ENCODE measurements at places on chromosomes 13 and 19.

DNA sequence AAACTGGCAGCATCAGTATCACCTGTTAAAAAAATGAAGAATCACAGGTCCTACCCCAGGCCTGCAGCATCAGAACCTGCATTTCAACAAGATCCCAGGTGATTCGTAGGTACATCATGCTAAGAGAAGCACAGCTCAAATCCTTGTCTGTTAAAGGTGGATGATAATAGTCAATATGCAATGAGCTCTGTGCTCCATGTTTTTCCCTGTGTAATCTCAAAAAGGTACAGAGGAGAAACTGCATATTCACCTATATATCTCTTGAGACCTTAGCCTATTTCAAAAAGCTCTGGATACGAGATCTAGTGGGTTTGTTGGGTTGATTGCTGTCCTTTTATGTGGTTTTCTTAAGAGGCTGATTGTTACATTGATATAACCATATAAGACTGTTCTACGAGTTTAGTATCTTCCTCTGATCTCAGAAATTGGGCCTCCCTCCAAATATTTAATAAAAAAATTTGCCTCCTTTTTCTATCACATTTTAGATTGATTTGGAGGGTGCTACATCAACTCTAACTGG, 148.9 kb downstream of the DCT start:
- H3K4me1 ChIP-seq, result peaks cover 24% of the 10 kb centered on the region
- DNase-seq, result no peak
- no peaks in the 10 kb centered on the region for H3K36me3 ChIP-seq
- peaks cover 3% of the 10 kb centered on the region for H3K27me3 ChIP-seq

DNA sequence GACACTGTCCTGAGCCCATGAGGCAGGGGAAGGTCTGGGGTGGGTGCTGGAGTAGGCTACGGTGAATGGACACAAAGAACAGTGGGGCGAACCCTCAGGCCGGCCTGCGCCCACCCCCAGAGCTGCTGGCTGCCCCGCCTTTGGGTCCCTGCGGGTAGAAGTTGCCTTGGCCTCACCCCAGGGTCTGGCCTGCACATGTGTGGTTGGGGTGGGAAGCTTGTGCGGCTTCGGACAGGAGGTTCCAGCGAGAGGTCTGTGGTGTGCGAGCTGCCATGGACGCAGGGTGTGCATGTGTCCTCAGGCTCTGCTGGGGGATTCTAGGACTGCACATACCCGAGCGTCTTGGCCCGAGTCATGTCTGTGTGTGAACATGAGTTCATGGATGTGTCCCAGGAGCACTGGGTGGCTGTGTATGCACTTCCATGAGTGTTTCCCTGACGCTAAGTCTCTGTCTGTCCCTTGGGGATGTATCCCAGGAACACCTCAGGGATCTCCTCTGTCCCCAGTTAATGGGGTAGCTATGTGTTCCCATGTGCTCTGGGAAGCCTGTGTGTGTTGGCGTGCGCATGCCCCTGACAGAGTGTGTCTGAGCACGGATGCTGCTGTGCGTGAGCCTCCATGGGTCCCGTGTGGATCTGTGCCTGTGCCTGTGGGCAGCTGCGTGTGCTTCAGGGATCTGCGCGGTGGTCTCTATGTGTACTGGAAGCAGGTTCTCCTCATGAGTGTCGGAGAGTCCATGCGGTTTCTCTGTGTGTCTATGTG, 20.8 kb upstream of the POU2F2 start:
- H3K27ac ChIP-seq, result peak overlapping the region; percentile 52
- H3K4me1 ChIP-seq, result peaks cover 19% of the 10 kb centered on the region
- no peak for DNase-seq
- H3K27me3 ChIP-seq, result peaks cover 10% of the 10 kb centered on the region
- no peak overlapping the region for H3K4me3 ChIP-seq

GRCh38 chr13:93388701-93389100, 162.1 kb downstream of the GPC6 start:
- no peaks in the 10 kb centered on the region for H3K27me3 ChIP-seq
- H3K4me1 ChIP-seq, result no peaks in the 10 kb centered on the region
- no peak overlapping the region for H3K27ac ChIP-seq
- no peak overlapping the region for H3K4me3 ChIP-seq
- DNase-seq, result no peak

GRCh38 chr13:100438059-100438788, 150.4 kb downstream of the GGACT start:
- H3K36me3 ChIP-seq, result peaks cover 10% of the 10 kb centered on the region
- H3K4me1 ChIP-seq, result peaks cover 15% of the 10 kb centered on the region
- H3K4me3 ChIP-seq, result no peak overlapping the region
- no peak overlapping the region for H3K27ac ChIP-seq
- DNase-seq, result no peak

- peaks cover 3% of the 10 kb centered on the region for H3K4me1 ChIP-seq
- H3K27me3 ChIP-seq, result peaks cover 6% of the 10 kb centered on the region
- no peaks in the 10 kb centered on the region for H3K36me3 ChIP-seq
- H3K4me3 ChIP-seq, result no peak overlapping the region
- H3K27ac ChIP-seq, result no peak overlapping the region
- DNase-seq, result peak; percentile 58
These were observed 78.3 kb downstream of the CYSLTR2 start for GRCh38 chr13:48731957-48732569.

DNA sequence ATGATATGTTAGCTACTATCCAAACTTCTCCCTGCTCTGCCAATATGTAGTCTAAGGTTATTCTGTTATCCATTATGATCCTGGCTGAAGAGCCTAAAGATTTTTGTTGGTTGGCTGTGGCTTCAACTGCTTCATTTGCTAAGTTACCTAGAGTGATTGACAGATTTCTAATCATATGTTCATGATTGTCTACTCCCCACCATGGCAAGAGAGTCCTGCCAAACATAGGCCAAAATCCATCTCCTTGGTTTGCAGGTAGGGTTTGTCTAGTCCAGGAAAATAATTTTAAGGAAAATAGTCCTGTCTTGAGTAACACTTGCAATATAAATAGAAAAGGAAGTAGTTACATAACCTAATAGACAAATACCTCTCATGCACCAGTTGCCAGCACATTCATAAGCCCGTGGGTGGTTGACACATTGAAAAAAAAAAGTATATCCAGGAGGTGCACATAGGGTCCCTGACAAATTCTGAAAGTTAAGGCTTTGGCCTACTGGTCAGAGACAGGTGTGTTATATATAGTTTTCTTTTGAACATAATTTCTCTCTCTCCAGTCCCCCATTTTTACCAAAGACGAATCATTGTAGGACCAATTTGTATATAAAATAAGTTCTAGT, 5.4 kb upstream of the CBY2 start:
- H3K27me3 ChIP-seq, result peaks cover 1% of the 10 kb centered on the region
- no peak overlapping the region for H3K27ac ChIP-seq
- no peak for DNase-seq
- no peaks in the 10 kb centered on the region for H3K36me3 ChIP-seq

DNA sequence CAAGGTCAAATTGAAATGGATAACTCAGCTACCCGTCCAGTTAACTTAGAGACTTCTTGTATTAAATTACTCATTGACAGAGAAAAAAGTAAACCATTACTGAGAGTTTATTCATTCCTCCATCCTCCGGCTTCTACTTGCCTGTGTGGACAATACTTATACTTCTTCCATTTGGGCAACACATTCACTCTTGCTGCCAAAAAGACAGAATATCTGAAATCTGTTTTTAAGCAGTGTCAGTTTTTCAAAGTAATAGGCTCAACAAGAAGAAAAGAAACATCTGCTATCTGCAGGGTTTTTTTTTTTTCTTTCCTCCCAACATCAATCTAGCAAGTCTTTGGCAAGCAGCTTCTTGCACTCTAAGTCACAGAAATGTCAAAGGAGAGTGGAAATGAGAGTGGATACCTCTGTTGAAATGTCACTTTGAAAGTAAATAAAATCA, 1142.8 kb downstream of the PCDH9 start:
- DNase-seq, result no peak
- no peaks in the 10 kb centered on the region for H3K36me3 ChIP-seq
- H3K4me1 ChIP-seq, result no peaks in the 10 kb centered on the region
- no peak overlapping the region for H3K27ac ChIP-seq
- no peaks in the 10 kb centered on the region for H3K27me3 ChIP-seq

DNA sequence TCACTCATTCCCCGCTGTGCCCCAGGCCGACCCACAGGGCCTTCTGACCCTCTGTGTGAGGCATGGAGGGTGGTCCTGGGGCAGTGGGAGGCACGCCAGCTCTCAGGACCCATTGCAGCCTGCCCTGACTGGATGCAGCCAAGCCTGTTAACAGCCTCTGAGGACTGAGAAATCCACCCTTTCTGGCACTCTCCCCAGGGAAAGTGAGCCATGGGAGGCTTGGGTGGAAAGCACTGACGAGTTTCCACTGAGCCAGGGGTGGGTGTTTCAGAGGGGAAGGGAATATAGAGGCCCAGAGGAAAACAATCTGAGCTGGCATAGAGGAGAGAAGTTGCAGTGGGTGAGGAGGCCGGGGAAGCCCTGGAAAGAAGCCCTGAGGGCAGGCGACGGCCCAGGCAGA, 30.6 kb upstream of the SLC7A10 start:
- H3K27ac ChIP-seq, result no peak overlapping the region
- no peaks in the 10 kb centered on the region for H3K27me3 ChIP-seq
- no peaks in the 10 kb centered on the region for H3K36me3 ChIP-seq
- H3K4me3 ChIP-seq, result no peak overlapping the region
- DNase-seq, result no peak

GRCh38 chr19:12293777-12294248, 870 bp downstream of the ZNF44 start:
- H3K27me3 ChIP-seq, result peaks cover 15% of the 10 kb centered on the region
- peaks cover 35% of the 10 kb centered on the region for H3K36me3 ChIP-seq
- peak overlapping the region; percentile 99 for H3K4me3 ChIP-seq
- peak overlapping the region; percentile 92 for H3K27ac ChIP-seq
- DNase-seq, result peak; percentile 52

GRCh38 chr13:67283637-67284036, 53.5 kb upstream of the PCDH9 start:
- no peaks in the 10 kb centered on the region for H3K27me3 ChIP-seq
- no peaks in the 10 kb centered on the region for H3K36me3 ChIP-seq
- no peaks in the 10 kb centered on the region for H3K4me1 ChIP-seq
- DNase-seq, result no peak
- no peak overlapping the region for H3K27ac ChIP-seq

GRCh38 chr13:22220151-22221135, 549.6 kb downstream of the FGF9 start:
- DNase-seq, result no peak
- no peaks in the 10 kb centered on the region for H3K4me1 ChIP-seq
- H3K27me3 ChIP-seq, result no peaks in the 10 kb centered on the region
- no peak overlapping the region for H3K4me3 ChIP-seq

- no peak overlapping the region for H3K27ac ChIP-seq
- no peak overlapping the region for H3K4me3 ChIP-seq
- no peaks in the 10 kb centered on the region for H3K36me3 ChIP-seq
- H3K4me1 ChIP-seq, result peaks cover 9% of the 10 kb centered on the region
- peaks cover 6% of the 10 kb centered on the region for H3K27me3 ChIP-seq
These were observed 3.4 kb downstream of the SLITRK1 start for GRCh38 chr13:83878691-83879430.

GRCh38 chr19:2333027-2333806, 4.7 kb downstream of the SPPL2B start:
- peaks cover 9% of the 10 kb centered on the region for H3K36me3 ChIP-seq
- no peak for DNase-seq
- no peak overlapping the region for H3K4me3 ChIP-seq
- peak overlapping the region; percentile 36 for H3K27ac ChIP-seq
- H3K4me1 ChIP-seq, result peaks cover 21% of the 10 kb centered on the region

DNA sequence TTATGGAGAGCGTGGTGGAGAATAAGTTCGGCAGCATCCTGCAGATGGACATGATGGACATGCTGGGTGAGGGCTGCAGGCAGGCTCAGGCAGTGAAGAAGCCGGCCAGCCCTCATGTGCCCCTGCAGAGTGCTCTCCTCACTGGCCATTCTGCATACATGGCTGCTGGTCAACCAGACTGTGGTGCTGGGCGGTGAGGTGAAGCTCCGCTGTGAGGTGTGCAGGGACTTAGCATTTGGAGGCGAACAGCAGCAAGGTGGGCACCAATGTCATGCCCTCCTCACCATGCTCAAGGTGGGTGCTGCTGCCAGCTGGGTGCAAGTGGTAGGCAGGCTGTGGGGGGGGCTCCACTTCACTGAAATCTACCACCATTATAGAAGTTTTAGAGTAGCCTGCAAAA, 5.7 kb upstream of the ZNF492 start:
- no peak overlapping the region for H3K27ac ChIP-seq
- no peak for DNase-seq
- peaks cover 11% of the 10 kb centered on the region for H3K27me3 ChIP-seq
- H3K4me3 ChIP-seq, result no peak overlapping the region
- H3K36me3 ChIP-seq, result peaks cover 11% of the 10 kb centered on the region

DNA sequence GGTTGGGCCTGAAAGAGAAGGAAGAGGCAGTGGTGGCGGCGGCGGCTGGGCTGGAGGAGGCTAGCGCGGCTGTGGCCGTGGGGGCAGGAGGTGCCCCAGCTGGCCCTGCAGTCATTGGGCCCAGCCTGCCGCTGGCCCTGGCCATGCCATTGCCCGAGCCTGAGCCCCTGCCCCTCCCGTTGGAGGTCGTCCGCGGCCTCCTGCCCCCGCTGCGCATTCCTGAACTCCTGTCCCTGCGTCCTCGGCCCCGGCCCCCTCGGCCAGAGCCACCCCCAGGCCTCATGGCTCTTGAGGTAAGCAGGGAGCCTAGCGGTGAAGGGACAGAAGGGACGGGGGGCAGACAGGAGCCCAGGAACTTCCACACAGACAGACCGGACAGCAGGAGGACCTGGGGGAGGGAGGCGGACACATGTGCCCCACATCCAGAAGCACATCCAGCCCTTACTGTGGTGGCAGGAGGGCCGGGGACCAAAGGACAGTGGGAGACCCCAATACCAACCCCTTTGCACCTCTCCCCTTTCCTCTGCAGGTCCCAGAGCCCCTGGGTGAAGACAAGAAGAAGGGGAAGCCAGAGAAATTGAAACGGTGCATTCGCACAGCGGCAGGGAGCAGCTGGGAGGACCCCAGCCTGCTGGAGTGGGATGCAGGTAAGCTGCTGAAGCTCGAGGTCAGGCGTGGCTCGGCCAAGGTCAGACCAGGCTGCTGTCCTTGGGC, 5.0 kb downstream of the RBM42 start:
- DNase-seq, result no peak
- H3K4me1 ChIP-seq, result peaks cover 5% of the 10 kb centered on the region
- no peak overlapping the region for H3K4me3 ChIP-seq
- peaks cover 39% of the 10 kb centered on the region for H3K36me3 ChIP-seq
- no peak overlapping the region for H3K27ac ChIP-seq
- H3K27me3 ChIP-seq, result peaks cover 7% of the 10 kb centered on the region

All from endothelial cell (in vitro differentiated cells).